Small intestine (tissue), 16 donors: ENCODE measurements at places on chromosomes 2 and 18. TPM values are rescaled to one million over a fixed set of nuclear protein-coding genes. Genes with fewer than 3 reads are reported as not detected.

SERPINB11 gene
- not detected for polyA plus RNA-seq

OR6B2 gene
- polyA plus RNA-seq, result not detected

DNA sequence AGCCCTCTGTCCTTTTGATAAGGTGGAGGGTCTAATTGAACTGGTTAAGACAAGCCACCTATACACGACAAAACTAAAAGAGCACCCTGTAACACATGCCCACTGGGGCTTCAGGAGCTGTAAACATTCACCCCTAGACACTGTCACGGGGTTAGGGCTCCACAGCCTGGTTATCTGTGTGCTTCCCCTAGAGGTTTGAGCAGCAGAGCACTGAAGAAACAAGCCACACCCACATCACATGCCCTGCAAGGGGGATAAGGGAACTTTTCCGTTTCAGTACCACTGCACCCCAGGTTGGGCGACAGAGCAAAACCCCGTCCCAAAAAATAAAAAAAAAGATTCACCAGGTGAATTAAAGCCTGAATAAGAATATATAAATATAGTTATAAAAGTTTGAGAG lies 913.7 kb upstream of the ACVR2A start:
- DNase-seq, result no peak

- no peak for DNase-seq
Measured at GRCh38 chr2:28633746-28634145, 117.9 kb upstream of the PPP1CB start.

GRCh38 chr2:126846241-126846640 lies 52.4 kb upstream of the TEX51 start:
- DNase-seq, result no peak

GRCh38 chr18:50189160-50189559 lies 5.8 kb downstream of the MYO5B start:
- DNase-seq, result no peak

DNA sequence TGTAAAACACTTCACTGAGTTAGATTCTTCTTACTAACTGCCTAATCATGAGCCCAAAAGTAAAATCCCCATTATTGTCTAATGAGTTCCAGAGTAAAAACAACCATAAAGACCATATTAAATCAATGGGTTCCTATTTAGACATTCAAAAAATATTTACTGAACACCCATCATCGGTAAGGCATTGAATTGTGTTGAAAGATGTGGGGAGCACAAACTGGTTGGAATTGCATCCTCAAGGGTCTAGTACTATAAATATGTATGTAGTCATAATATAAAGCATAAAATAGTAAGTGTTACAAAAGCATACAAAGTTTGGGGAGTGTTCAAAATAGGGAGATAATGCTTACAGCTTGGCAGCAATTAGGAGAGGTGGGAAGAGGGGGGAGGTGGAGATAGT lies 3.0 kb upstream of the MARCHF4 start:
- DNase-seq, result no peak
